ENCODE measurements at places on chromosomes 4 and X. TPM values are rescaled to one million over a fixed set of nuclear protein-coding genes. Genes with fewer than 3 reads are reported as not detected.
A peak's percentile ranks its signal among the peaks of the same experiment; 100 is the strongest.

GRCh38 chr4:113449410-113449974 lies 312.0 kb downstream of the CAMK2D start:
- H3K36me3 ChIP-seq, result no peaks in the 10 kb centered on the region
- H3K4me1 ChIP-seq, result peaks cover 14% of the 10 kb centered on the region
- no peaks in the 10 kb centered on the region for H3K27me3 ChIP-seq
- H3K4me3 ChIP-seq, result no peak overlapping the region
- no peak for DNase-seq
- H3K27ac ChIP-seq, result no peak overlapping the region

DNA sequence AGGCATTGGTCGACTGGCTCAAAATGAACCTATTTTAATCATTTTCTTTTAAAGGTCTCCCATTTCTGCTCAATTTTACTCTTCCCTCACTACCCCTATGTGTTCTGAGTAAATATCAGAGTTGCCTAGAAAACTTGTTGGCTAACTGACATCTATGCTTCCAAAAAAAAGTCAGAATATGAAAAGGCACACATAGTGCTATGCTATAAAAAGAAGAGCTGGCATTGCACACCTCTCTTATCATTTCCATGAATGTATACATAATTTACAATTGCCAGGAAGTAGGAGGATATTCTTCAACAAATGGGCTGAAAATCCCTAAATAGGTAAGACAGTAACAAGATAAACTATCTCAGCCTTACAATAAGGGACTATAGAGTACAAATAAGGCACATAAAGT lies 70.2 kb downstream of the FRYL start:
- H3K27me3 ChIP-seq, result no peaks in the 10 kb centered on the region
- H3K36me3 ChIP-seq, result no peaks in the 10 kb centered on the region
- no peak for DNase-seq
- H3K27ac ChIP-seq, result no peak overlapping the region
- H3K4me1 ChIP-seq, result 0 out of 2 replicates have a peak, but pooled peaks cover 6% of the 10 kb centered on the region

GRCh38 chrX:9612146-9612505 lies 147.3 kb downstream of the TBL1X start:
- peak overlapping the region; percentile 44 for H3K27ac ChIP-seq
- H3K36me3 ChIP-seq, result no peaks in the 10 kb centered on the region
- no peak for DNase-seq
- no peak overlapping the region for H3K4me3 ChIP-seq

DNA sequence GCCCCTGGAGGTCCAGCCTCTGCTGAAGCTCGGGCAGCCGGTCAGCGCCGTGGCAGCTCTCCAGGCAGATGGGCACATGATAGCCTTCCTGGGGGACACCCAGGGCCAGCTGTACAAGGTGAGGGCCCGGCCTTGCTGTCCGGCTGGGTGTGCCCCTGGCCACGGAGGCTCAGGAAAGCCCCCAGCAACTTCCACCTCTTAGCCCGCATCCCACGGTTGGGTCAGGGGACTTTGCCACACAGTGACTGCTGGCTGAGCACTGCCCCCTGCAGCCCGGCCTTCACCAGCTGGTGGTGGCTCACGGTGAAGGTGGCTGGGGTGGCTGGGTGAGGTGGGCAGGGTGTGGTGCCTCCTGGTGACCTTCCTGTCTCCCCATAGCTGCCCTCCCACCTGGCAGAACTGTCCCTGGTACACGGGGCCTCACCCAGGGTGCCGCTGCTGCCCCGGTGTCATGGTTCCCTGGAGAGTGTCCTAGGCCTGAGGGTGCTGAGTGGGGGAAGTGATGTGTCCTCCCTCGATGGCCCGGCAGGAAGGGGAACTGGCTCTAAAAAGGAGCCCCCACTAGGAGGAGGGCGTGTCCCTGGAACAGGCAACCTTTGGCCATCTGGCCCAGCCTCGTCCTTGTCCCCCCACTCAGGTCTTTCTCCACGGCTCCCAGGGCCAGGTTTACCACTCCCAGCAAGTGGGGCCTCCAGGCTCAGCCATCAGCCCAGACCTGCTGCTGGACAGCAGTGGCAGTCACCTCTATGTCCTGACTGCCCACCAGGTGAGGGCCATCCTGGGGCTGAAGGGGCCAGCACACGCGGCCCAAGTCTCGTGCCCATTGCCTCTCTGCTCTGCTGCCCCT lies 4.5 kb downstream of the PLXNB3 start:
- no peaks in the 10 kb centered on the region for H3K27me3 ChIP-seq
- no peaks in the 10 kb centered on the region for H3K36me3 ChIP-seq
- no peak overlapping the region for H3K4me3 ChIP-seq
- H3K4me1 ChIP-seq, result peaks cover 31% of the 10 kb centered on the region
- no peak for DNase-seq
- no peak overlapping the region for H3K27ac ChIP-seq

Gene RP2
- 9.9 TPM for total RNA-seq

Gene KIAA1210
- not detected for total RNA-seq

Gene WDR17
- total RNA-seq, result not detected

Gene DDX60
- 0.18 TPM for total RNA-seq

Gene GSX2
- not detected for total RNA-seq

Gene MTCP1
- total RNA-seq, result 18.9 TPM
